NCI-H1417 (cell line): ENCODE measurements at places on chromosomes 3 and 15.
A peak's percentile ranks its signal among the peaks of the same experiment; 100 is the strongest.

DNA sequence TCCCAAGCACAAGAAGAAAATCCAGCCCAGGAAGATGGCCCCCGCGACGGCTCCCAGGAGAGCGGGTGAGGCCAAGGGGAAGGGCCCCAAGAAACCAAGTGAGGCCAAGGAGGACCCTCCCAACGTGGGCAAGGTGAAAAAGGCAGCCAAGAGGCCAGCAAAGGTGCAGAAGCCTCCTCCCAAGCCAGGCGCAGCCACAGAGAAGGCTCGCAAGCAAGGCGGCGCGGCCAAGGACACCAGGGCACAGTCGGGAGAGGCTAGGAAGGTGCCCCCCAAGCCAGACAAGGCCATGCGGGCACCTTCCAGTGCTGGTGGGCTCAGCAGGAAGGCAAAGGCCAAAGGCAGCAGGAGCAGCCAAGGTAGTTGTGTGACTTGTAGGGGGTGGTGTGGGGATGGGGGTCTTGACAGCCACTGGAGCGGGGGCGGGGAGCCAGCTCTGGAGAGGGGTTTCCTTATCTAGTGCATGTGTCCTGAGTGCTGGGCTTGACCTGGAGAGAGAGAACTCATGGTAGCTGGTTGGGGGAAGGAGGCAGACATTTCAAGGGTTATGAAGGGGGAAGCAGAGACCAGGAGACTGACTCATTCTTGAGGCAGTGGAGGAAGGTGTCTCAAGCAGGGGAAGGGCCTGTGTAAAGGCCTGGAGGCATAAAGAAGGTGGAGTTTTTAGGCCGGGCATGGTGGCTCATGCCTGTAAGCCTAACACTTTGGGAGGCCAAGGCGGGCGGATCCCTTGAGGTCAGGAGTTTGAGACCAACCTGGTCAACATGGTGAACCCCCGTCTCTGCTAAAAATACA lies 6.2 kb downstream of the H1-8 start:
- no peak for DNase-seq

GRCh38 chr3:49411535-49411967 lies 225 bp downstream of the RHOA start:
- peak; percentile 65 for DNase-seq

DNA sequence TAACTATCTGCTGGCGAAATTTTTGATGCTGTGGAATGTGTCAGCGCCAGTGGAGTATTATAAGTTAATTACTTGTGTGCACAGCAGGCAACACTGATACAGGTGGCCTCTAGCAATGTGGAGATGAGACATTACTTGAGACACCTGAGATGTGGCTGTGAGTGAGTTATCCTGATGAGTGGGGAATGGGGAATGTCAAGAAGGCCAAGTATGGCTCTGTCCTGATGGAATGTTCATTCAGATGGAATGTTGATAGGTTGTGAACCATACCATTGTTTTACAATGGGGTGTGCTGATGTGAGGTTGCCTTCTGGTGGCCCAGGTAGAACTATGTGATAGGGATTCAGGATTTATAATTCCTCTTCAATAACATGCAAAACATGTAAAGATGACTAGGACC lies 404.8 kb downstream of the PTPRG start:
- DNase-seq, result no peak

DNA sequence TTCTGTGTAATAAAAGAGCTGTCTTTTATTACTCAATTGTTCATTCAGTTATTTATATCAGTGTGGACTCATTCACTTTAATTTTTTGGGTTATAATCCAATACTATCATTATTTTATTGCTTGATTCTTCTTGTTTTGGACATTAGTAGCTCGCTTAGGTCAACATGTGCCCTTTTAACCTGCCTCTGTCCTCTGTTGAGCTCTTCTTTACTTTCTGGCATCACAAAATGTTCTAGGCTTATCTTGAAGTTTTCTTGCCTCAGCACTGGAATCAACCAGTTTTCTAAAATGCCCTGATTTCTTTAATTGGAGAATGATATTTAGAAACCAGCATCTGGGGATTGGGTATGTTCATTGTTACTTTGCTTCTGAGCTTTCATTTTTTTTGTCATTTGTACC lies 82.2 kb downstream of the LEKR1 start:
- DNase-seq, result no peak

- no peak for DNase-seq
These were observed 83.1 kb downstream of the PLCH1 start for GRCh38 chr3:155661760-155662159.

DNA sequence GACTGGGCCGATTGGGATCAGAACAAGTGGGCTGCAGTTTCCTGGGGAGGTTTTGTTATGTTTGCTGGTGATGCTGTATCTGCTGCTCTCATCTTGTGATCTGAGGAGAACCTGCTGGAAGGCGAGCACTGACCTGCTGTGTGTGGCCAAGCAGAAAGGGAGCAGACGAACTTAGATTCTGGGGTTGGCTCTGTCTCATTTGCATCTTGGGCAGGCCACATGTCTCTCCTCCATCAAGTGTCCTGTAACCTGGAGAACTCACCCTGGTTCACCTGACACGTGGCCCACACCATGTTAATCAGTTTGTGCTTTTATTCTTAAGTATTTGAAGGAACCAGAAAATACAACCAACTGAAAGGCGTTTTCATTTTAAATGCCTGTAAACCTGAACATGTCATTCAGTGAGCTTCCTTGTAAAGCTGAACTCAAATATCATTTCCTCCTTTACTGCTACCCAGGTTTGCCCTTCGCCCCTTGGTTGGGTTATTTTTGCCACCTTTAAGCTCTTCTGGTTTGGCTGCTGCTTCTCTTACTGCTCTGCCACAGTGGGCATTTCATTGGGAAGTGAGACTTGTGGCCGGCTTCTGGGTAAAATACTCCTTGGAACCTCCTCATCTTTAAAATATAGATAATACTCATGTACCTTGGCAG lies 33.5 kb upstream of the TRAK1 start:
- DNase-seq, result no peak

GRCh38 chr15:70247281-70247680 lies 149.6 kb upstream of the TLE3 start:
- DNase-seq, result no peak

- no peak for DNase-seq
These were observed 438.1 kb upstream of the ARPP21 start for GRCh38 chr3:35201211-35201610.

DNA sequence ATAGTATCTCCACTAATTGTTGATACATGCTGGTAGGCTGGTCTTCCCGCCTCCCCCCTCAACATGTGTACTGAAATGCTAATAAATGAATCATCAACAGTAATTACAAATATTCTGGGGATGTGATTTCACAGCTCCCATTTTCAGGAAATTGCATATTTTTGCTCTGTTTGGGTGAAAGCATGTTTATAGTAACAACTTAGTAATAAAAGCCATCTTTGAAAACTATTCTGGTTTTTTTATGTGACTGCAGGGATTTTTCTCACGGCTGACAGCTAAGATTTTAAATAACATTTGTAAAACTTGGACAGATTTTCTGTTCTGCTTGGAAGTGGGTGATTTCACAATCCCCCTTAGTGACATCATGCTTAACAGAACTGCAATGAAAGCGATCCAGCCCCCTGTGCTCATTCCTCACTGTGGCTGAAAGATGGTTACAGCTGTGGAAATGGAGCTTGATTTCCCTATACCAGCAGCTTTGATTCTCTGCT lies 25.6 kb upstream of the FAM174B start:
- DNase-seq, result no peak

DNA sequence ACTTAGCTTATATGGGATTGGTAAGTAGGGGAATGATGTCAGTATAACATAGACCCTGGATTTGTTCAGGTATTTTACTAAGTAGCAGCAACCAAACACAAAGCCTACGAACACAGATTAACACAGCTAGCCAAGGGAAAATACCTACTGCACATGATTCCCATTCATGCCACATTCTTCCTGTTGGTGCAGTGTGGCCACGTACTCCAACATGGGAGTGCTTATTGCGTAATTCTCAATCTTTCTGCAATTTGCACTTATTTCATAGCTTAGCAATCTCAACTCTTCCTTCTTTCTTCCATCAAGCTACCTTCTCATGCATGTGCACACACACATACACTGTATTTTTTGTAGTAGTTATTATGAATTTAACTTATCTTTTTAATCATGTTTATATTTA lies 186.8 kb downstream of the IL5RA start:
- DNase-seq, result no peak
